ENCODE measurements at places on chromosomes 6 and 20.
A peak's percentile ranks its signal among the peaks of the same experiment; 100 is the strongest.

GRCh38 chr20:38098952-38099351, 65.4 kb downstream of the RPRD1B start:
- DNase-seq, result no peak

DNA sequence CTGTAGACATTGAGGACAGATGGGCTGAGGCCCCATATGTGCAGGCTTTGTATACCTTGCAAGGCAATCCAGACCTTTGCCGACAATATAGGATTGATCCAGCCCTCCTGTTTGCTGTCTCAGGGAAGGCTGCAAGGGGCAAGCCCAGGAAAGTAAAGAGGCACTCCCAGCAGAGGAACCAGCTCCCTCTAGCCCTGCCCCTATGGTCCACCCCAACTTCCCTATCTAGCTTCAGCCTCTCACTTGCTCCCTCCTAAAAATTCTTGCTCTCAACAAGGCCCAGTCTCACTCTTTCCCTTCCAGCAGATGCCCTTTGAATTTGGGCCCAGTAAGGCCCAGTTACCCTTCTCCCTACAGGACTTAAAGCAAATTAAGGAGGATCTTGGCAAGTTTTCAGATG, 92.6 kb downstream of the JARID2 start:
- DNase-seq, result no peak

- no peak for DNase-seq
Observed at GRCh38 chr6:38542031-38542430, 97.7 kb downstream of the BTBD9 start.

- no peak for DNase-seq
Observed at GRCh38 chr20:63094767-63095499, 88.2 kb upstream of the BHLHE23 start.

- DNase-seq, result no peak
Observed at GRCh38 chr6:137829641-137830083, 37.4 kb upstream of the TNFAIP3 start.

DNA sequence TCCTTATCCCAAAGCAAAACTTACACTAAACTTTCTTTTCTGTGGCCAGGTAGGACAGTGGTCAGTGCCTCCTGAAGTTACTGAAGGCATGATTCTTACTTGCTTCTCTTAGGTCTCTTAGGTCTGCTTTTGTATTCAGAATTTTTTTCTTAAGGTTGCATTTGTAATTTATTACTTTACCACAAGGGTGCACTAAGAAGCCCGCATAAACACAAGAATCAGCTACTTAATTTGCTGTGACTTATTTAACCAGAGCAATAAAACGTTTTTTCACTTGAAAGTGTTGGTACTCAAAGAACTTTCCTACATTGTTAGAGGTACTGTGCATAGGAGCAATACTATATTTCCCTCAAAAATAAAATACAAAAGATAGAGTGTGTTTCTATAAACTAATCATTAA, 75.4 kb upstream of the LAMA2 start:
- DNase-seq, result peak; percentile 51

DNA sequence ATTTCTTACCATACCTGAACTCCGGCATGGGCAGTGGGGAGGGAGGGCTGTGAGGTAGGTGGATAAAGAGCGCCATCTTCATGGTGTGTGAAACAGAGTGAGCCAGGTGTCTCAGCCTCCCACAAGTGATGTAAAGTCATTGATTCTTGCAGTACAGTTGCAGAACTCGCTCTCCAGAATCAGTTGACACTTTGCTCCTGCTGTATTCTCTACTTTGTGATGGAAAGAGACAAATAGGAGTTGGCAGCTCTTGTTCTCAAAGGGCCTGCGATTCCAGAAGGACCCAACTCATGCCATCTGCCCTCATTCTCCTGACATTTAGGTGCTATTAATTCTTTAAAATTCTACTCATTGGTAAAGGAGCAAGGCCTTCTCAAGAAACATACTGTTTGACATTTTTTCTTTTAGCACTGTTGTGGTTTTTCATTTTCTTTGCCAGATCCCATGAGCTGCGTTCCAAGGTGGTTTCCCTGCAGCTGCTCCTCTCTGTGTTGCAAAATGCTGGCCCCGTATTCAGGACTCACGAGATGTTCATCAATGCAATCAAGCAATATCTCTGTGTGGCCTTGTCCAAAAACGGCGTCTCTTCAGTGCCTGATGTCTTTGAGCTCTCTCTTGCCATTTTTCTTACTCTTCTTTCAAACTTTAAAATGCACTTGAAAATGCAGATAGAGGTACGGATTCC, 49.3 kb downstream of the ARFGEF2 start:
- no peak for DNase-seq

GRCh38 chr6:108029226-108029921, 45.2 kb downstream of the OSTM1 start:
- no peak for DNase-seq

DNA sequence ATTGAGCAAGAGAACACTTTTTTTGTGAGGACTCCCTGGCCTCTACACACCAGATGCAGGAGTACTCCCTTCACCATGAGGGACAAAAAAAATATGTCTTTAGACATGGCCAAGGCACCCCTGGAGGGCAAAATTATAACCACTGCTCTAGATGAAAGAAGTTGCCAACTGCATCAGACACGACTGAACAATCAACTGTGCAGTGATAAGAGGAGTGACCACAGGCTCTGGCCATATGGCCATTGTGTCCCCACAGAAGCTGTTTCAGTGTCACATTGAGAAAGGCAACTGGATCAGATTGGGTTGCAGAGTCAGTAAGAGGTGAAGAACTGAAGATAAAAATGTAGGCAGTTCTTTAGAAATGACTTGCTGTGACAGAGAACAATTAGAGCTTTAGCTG, 85.7 kb downstream of the C6orf118 start:
- DNase-seq, result no peak

DNA sequence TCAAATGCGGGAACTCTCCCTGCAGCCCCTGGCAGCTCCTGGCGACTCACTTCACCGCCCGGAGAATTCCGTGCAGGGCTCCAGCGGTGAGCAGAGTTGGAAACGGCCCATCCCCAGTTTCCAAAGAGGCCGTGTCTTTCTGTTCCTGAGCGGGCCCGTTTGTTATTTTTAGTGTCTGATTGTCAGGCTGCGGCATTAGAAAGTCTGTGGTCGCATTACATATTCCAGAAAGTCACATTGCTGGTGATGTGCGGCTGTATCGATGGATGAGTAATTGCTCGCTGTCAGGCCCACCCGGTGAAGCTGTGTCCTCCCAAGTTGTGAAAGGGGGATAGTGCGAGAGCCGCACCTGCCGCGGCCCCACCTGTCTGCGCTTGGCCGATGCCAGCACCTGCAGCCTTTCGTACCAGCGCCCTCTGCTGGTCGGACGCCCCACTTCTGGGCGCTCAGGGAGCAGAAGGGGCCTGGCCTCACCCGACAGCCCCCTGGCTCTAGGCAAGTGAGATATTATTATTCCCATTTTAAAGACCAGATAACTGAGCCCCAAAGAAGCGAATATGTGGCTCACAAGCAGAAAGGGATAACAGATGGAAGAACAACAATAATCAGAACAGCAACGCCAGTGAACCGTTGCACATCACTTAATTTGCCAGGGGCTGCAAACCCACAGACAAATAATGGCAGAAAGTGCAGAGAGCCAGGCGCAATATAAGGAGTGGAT, 244.9 kb downstream of the TSHZ2 start:
- peak; percentile 61 for DNase-seq

DNA sequence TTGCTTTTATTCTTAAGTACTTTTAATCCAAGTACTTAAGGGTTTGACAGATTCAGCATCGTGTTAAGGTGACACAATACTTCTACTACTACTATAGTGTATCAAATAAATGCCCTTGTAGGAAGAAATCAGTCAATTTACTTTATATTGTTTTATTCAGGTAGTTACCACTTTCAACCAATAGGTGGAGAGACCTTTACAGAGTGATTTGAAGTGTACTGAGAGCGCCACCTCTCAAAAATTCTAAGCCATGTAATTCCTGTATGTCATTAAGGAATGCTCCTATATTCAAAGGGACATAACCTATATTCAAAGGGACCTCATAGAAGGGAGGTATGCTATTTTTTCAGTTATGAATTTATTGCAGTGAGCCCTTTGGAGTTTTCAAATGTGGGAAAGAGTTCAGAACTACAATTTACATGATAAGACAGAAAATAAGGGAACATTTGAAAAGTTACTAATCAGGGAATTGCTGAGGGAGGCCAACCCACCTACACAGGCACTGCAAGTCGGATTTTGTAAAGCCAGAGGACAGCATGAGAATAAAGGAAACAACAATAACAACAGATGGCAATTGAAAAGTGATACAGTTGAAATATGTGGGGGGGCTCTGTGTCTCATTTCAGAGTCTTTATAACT, 955.6 kb downstream of the TBC1D32 start:
- DNase-seq, result peak; percentile 33

DNA sequence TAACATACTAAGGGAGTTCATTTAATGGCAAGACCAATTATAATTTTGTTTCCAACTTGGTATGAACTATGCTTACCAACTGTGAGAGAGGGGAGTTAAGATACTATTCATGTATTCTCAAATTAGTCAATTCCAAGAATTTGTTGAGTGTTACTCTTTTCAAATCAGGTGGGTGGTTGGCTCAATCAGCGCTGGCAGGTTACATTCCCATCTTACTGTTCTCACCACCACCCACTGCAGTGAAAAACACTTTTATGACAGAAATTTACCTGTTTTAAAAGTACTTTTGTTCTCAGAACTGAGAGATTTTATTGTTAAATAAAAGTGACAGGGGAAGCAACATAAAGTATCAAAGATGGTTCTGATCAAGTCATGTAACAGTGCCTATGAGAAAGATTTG, 642.0 kb downstream of the PRKN start:
- no peak for DNase-seq

DNA sequence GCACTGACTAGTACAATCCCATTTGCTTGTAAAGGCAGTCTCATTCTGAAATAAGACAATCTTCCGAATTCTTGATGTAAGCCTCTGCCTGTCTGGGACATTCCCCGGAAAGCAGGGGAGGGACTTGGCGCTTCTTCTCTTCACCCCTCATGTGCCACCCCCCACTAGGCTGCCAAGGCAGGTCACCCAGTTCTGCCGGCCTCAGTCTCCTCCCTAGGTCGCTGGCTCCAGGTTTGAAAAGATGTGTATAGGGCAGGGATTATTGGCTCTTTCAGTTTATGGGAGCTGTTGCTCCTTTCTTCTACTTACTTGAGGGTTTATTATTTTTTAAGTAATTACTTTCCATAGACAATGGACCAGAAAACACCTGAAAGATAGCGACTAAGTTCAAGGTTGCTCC, 158.1 kb upstream of the RPS6KA2 start:
- no peak for DNase-seq

GRCh38 chr6:152310371-152310954, 326.7 kb downstream of the SYNE1 start:
- no peak for DNase-seq

- DNase-seq, result no peak
Observed at GRCh38 chr6:166045173-166045859, 122.3 kb downstream of the TBXT start.

GRCh38 chr6:102553214-102553613, 1159.7 kb downstream of the GRIK2 start:
- DNase-seq, result no peak

DNA sequence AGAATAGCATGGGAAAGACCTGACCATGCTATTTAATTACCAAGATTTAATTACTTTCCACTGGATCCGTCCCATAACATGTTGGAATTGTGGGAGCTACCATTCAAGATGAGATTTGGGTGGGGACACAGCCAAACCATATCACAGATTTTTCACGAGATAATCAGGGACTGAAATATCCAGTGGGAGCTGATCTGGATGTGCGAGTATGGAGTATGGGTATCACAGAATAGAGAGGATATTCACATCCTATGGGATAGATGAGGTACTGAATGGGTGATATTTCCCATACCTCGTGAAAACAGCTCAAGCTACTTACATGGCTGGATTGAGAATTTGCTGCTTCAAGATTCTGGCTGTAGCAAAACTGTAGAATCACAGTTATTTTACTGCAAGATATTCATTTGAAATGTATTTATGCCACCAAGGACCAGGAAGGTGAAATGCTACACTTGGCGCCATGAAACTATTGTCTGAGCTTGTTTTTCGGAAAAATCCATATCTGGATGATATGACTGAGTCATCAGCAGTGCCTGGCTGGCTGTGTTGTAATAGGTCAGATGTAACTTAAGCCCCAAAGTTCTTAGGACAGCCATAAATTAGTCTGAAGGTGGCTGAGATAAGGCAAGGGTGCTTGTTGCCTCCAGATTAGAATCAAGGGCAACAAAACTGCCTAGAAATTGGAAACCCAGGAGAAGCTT, 29.8 kb downstream of the KCNS1 start:
- DNase-seq, result no peak

DNA sequence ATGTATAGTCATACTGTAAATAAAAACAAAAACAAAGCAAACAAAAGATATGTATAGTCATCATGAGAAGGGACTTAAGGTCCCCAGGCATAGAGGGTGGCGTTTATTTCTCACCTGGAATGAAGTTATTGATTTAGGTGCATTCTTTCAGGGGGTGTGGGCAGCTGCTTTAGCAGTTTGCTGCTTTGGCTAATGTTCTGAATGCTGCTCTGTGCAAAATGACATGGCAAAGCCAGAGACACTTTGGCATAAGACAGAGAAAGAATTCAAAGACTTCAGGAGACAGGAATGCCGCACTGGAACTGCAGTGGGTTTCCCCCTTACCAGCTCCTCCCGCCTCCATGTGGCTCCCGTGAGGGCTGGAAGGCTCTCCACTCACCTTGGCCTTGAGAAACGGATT, 36.4 kb upstream of the NELFCD start:
- DNase-seq, result no peak

- DNase-seq, result no peak
Observed at GRCh38 chr6:11215773-11216172, 16.7 kb downstream of the NEDD9 start.

DNA sequence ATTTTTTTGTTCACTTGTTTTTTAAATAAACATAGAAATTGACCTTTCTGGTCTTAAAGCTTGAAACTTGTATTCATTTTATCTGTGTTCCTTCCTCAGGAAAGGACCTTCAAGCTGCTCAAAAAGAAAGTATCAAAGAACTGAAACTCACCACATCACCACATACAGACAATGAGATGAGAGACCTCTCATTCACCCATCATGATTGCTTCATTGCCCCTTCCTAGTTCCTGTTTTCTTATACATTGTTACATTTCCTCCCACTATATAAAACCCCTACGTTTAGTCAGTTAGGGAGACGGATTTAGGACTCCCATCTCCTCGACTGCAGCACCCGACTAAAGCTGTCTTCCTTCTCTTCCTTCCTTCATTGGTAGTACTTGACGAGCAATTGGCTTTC, 180.5 kb upstream of the OPRM1 start:
- no peak for DNase-seq

- peak; percentile 66 for DNase-seq
Observed at GRCh38 chr6:30722280-30723112, 2.3 kb downstream of the TUBB start.

GRCh38 chr20:20680991-20681508, 31.4 kb downstream of the RALGAPA2 start:
- no peak for DNase-seq

DNA sequence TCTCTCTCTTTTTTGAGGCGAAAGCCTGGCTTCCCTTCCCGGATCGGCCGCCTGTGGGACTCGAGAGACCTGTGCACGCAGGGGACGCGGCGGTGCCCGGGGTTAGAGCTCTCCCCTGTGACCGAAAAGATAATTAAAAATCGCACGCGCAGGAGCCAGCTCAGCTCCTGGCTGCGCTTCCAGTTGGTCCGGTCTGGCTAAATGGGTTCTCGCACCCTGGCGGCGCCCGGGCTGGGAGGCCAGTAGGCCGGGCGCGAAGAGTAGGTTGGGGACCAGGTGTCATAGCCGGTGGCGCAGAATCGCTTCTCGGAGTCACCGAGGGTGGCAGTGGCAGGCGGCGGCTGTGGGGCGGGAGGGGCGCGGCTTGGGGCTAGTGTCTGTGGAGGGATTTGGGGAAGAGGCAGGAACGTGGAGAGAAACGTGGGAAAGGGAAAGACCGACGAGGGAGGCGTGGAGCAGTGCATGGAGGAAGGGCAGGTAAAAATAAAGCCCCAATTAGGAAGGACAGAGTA, 41.9 kb upstream of the SUPT3H start:
- DNase-seq, result peak; percentile 54

Data from NCI-H1105 treated with DMSO at 0.1 percent for 48 hours (cell line).